ENCODE measurements at places on chromosomes 4 and X.

DNA sequence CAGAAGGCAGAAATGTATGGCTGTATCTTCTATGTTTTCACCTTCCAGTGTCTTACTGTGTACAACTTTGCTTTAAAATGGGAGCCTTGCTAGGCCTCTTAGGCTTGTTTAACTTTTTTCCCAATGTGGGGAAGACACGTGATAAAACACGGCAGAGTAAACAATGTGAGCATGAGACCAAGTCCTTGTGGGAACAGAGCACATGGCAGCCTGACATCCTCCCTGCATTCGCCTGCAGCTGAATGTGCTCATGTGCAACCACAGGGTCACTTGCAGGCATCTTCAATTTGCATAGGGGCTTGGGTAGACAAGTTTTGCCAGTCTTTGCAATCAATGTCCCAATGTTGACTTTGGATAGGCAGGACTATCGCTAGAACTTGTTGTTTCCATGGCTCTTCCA lies 91.8 kb downstream of the CCNG2 start:
- no peak for DNase-seq

DNA sequence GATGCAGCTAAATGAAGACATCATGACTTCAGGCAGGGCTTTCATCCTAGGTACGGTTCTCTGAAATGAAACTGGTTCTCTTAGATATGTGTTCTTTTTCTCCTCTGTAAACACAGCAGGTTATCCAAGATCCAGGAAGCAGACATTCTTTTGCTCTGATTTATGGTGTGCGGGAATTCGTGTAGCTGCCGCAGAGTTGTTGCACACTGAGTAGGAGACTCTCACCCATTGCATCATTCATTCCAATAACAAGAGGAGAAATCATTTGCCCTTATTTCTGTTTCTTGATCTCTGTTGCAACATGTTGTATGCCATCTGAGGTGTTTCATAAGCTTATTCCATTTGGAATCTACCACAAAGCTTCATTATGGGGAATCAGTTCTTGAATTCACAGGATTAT lies 133.6 kb upstream of the VCX2 start:
- no peak for DNase-seq

GRCh38 chrX:135340831-135341230 lies 31.6 kb downstream of the ETDC start:
- no peak for DNase-seq

GRCh38 chr4:16253127-16253960 lies 27.1 kb upstream of the TAPT1 start:
- DNase-seq: no peak

GRCh38 chrX:153450114-153450948 lies 4.5 kb upstream of the TREX2 start:
- no peak for DNase-seq

- DNase-seq: no peak
Measured at GRCh38 chr4:1060621-1061020, 49.2 kb downstream of the FGFRL1 start.

GRCh38 chrX:19137067-19137466 lies 14.8 kb upstream of the ADGRG2 start:
- no peak for DNase-seq

- no peak for DNase-seq
Measured at GRCh38 chr4:136032391-136032790, 1499.9 kb downstream of the PCDH18 start.

DNA sequence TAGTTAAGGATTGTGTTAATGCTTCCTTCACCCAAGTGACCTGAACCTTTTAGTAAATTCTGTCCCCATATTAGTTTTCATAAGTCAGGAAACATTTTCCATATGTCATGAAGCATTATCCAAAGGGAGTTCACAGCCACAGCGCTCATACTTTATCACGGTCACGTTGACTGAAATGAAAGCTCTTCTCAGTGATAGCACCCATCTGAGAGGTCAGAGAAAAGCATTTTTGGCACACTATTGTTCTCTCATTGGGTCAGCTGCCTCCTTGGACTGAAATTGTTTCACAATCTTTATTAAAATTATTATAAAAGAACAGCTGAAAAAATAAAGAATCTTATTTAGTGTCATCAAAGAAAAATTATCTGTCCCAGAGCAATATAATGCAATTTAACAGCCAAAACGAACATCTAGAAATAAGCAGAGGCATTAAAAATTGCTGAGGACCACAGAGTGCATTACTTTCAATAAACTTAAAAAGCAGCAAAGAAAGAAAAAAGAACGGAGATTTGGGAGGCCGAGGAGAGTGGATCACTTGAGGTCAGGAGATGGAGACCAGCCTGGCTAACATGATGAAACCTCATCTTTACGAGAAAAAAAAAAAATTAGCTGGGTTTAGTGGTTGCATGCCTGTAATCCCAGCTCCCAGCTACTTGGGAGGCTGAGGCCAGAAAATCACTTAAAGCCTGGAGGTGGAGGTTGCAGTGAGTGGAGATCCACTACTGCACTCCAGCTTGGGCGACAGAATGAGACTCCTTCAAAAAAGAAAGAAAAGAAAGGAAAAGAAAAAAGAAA lies 680.8 kb upstream of the FAM241A start:
- DNase-seq: no peak

All from OCI-LY7 (cell line).